ENCODE measurements at places on chromosomes 7 and 10. TPM values are rescaled to one million over a fixed set of nuclear protein-coding genes. Genes with fewer than 3 reads are reported as not detected.

TEX36 gene
- not detected for total RNA-seq

GRCh38 chr7:116828281-116828680, 34.1 kb upstream of the CAPZA2 start:
- no peak for DNase-seq

DNA sequence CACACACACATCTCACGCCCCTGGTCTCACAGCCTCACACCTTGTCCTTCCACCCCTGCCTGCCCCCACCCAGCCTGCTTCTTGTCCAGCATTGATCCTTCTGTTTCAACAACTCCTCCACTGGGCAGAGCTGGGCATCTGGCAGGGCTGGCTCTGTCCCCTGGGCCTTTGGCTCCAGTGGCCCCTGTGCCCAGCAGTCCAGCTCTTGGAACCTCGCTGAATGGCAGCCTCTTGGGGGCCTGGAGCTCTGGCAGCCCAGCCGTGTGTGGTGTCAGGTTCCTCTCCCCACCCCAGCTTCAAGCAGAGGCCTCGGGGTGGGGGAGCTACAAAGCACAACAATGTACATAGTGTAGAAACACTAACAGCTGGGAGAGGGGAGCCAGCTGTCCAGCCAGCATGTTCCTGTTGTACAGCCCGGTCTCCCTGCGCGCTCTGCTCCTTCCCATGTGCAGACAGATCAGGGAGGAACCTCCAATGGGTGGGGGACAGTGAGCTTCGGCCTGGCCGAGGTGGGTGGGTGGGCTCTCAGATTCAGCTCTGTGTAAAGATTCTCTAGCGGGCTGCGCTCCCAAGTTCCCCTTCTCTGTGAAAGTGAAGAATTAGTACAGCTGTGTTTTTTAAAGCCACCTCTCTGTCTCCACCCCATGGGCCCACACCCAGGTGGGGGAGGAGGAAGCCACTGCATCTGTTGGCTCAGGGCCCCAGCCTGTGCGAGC, 19.4 kb downstream of the ZMIZ2 start:
- DNase-seq: peak; percentile 89

- DNase-seq: no peak
These were observed 1.1 kb upstream of the SMIM30 start for GRCh38 chr7:113119429-113119828.

- DNase-seq: no peak
These were observed 79.7 kb downstream of the FRMPD2 start for GRCh38 chr10:48194830-48195229.

- no peak for DNase-seq
These were observed 115.0 kb upstream of the CCDC6 start for GRCh38 chr10:60021361-60021760.

Measured in fibroblast of villous mesenchyme (primary cell).